Activated CD8-positive, alpha-beta T cell treated with anti-CD3 and anti-CD28 coated beads for 36 hours (primary cell): ENCODE measurements at places on chromosomes 12 and 14. TPM values are rescaled to one million over a fixed set of nuclear protein-coding genes. Genes with fewer than 3 reads are reported as not detected.

Gene TRHDE
- total RNA-seq, result not detected

Gene KITLG
- not detected for total RNA-seq

Gene PEBP1
- total RNA-seq, result 122 TPM

Gene RNU4-1
- total RNA-seq, result 1,025 TPM

Gene PAPLN
- total RNA-seq, result 0.29 TPM

Gene GZMH
- 61.3 TPM for total RNA-seq

Gene ZFHX2
- total RNA-seq, result 0.78 TPM

DNA sequence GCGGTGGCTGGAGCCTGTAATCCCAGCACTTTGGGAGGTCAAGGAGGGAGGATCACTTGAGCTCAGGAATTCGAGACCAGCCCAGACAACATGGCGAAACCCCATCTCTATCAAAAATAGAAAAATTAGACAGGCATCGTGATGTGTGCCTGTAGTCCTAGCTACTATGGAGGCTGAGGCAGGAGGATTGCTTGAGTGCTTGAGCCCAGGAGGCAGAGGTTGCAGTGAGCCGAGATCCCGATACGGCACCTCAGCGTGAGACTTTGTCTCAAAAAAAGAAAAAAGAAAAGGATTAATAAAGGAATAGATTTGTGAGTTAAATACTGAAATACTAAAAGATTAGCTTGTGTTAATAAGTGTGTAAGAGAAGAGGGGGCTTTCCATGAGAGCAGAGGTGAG, 29.4 kb downstream of the RPGRIP1 start:
- H3K4me1 ChIP-seq, result peaks cover 24% of the 10 kb centered on the region
- peak overlapping the region; percentile 81 for H3K27ac ChIP-seq
- H3K36me3 ChIP-seq, result no peaks in the 10 kb centered on the region
- H3K27me3 ChIP-seq, result no peaks in the 10 kb centered on the region

- DNase-seq, result no peak
- no peak overlapping the region for H3K4me3 ChIP-seq
- H3K27ac ChIP-seq, result no peak overlapping the region
- H3K27me3 ChIP-seq, result no peaks in the 10 kb centered on the region
- no peaks in the 10 kb centered on the region for H3K36me3 ChIP-seq
- no peaks in the 10 kb centered on the region for H3K4me1 ChIP-seq
Measured at GRCh38 chr12:80293759-80294158, 150.3 kb upstream of the PTPRQ start.

DNA sequence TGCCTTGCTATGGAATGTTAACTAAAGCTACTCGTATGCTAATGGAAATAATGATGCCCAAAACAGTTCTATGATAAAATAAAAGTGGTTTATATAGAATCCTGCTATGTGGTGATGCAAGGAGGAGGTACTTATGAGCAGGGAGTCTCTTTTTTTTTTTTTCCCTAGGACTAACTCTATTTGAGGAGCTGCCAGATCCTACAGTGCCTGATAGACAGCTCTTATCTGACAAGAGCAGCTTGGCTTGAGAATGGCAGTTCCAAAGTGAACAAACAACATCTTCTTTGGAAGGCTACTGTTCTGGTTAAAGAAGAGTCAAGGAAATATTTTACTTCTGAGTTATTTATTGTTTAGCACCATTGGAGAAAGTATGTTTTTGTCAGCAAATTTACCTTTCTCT, 10.2 kb upstream of the ACSM4 start:
- peaks cover 1% of the 10 kb centered on the region for H3K27me3 ChIP-seq
- no peaks in the 10 kb centered on the region for H3K36me3 ChIP-seq
- H3K27ac ChIP-seq, result no peak overlapping the region
- no peak for DNase-seq

DNA sequence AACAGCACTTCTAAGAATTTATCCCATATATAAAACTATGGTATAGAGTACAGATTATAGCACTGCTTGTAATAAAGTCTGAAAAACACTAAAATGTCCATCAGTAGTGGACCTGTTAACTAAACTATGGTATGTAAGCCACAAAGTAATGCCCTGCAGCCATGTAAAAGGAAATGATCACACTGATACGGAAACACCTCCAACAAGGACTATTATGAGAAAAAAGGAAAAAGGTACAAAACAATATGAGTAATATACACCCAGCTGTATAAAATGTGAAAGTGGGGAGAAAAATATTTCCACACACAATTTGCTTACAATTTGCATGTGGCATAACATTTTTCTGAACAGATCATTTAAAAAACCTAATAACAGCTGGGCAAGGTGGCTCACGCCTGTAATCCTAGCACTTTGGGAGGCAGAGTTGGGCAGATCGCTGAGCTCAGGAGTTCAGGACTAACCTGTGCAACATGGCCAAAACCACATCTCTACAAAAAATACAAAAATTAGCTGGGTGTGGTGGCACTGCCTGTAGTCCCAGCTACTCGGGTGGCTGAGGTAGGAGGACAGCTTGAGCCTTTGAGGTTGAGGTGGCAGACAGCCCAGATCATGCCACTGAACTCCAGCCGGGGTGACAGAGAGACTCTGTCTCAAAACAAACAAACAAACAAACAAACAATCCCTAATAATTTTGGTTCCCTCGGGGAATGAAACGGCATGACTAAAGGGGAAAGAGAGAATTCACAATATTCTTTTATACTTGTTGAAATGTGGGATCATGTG, 250.5 kb downstream of the MED13L start:
- H3K4me3 ChIP-seq, result no peak overlapping the region
- H3K36me3 ChIP-seq, result peaks cover 7% of the 10 kb centered on the region
- peaks cover 36% of the 10 kb centered on the region for H3K4me1 ChIP-seq

- no peak overlapping the region for H3K27ac ChIP-seq
- H3K4me1 ChIP-seq, result peaks cover 8% of the 10 kb centered on the region
- no peak overlapping the region for H3K4me3 ChIP-seq
- DNase-seq, result no peak
Measured at GRCh38 chr12:46534327-46534840, 161.8 kb upstream of the SLC38A2 start.

GRCh38 chr12:107404981-107405380, 280.6 kb upstream of the PWP1 start:
- no peaks in the 10 kb centered on the region for H3K27me3 ChIP-seq
- DNase-seq, result peak; percentile 64
- no peak overlapping the region for H3K27ac ChIP-seq
- H3K4me3 ChIP-seq, result no peak overlapping the region

GRCh38 chr12:109467978-109468676, 9.0 kb downstream of the KCTD10 start:
- peaks cover 11% of the 10 kb centered on the region for H3K36me3 ChIP-seq
- H3K4me3 ChIP-seq, result no peak overlapping the region
- DNase-seq, result no peak
- H3K4me1 ChIP-seq, result peaks cover 31% of the 10 kb centered on the region
- H3K27me3 ChIP-seq, result no peaks in the 10 kb centered on the region

DNA sequence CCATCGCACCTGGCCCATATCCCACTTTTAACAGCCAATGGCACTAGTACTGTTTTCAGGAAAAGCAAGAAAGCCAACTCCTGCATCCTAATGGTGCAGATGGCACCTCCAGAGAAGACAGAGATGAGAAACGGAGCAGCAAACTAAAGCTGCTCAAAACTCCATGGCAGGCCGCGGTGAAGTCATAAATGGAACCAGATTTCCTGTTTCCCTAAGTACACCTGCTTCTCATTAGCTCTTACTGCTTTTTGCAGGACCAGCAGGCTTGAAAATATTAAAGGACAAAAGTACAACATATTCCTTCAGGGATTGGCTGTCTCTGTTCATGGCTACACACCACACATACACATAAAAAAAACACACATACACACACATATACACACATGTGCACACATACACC, 36.7 kb upstream of the LGALS3 start:
- H3K4me1 ChIP-seq, result peaks cover 5% of the 10 kb centered on the region
- no peaks in the 10 kb centered on the region for H3K36me3 ChIP-seq
- H3K27me3 ChIP-seq, result no peaks in the 10 kb centered on the region
- DNase-seq, result no peak
- H3K27ac ChIP-seq, result no peak overlapping the region

DNA sequence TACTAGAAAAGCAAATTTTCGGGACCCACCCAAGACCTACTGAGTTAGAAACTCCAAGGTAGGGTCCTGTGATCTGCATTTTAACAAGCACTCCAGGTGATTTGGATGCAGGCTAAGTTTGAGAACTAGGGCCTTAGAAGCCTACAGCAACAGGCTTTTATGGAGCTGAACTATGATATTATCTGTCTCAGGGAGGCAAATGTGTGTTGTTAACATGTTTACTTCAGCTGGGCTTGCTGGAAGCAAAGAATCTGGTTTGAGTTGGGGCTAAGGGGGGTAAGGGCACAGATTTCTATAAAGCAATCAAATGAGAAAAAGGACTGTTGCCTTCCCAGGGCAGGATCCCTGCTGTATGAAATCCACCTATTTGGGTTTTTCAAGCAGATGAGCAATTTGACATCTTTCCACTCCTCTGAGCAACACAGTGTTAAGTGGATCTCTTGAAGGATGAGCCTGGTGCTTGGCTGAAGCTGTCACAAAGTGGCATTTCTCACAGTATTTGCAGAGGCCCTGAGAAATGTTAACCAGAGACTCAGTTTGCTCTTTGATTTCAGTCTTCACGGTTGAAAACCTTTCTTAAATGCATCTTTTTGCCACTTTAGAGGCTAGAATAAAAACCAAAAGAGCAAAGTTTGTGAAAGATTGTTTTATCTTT, 36.2 kb upstream of the SOCS2 start:
- no peak overlapping the region for H3K4me3 ChIP-seq
- no peaks in the 10 kb centered on the region for H3K36me3 ChIP-seq
- no peak overlapping the region for H3K27ac ChIP-seq
- H3K27me3 ChIP-seq, result no peaks in the 10 kb centered on the region
- no peak for DNase-seq

GRCh38 chr12:92403210-92404175, 257.8 kb upstream of the BTG1 start:
- peak; percentile 85 for DNase-seq
- peaks cover 22% of the 10 kb centered on the region for H3K36me3 ChIP-seq
- H3K4me1 ChIP-seq, result peaks cover 81% of the 10 kb centered on the region
- H3K27ac ChIP-seq, result peak overlapping the region; percentile 98
- no peaks in the 10 kb centered on the region for H3K27me3 ChIP-seq
- H3K4me3 ChIP-seq, result peak overlapping the region; percentile 22

GRCh38 chr12:111099186-111099585, 178.8 kb upstream of the MYL2 start:
- no peak overlapping the region for H3K4me3 ChIP-seq
- no peak for DNase-seq
- no peaks in the 10 kb centered on the region for H3K36me3 ChIP-seq

DNA sequence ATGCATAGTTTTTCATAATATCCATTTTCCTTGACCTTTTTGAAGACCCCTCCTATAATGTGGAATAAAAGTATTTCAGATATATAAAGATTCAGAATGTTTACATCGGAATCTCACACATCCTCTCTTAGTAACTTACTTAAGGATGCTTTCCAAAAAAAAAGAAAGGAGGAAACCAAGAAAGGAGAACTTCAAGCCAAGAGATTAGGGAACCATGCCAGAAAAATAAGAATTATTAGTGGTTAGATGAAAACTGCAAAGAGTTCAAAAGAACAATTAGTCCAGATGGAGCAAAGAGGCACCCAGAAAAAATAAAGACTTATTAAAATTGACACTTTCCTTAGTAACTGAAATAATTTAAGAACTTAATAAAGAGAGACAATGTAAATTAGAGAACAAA, 179.2 kb downstream of the DUSP6 start:
- no peak overlapping the region for H3K27ac ChIP-seq
- DNase-seq, result no peak
- no peak overlapping the region for H3K4me3 ChIP-seq
- H3K4me1 ChIP-seq, result peaks cover 13% of the 10 kb centered on the region
- H3K27me3 ChIP-seq, result peaks cover 4% of the 10 kb centered on the region

DNA sequence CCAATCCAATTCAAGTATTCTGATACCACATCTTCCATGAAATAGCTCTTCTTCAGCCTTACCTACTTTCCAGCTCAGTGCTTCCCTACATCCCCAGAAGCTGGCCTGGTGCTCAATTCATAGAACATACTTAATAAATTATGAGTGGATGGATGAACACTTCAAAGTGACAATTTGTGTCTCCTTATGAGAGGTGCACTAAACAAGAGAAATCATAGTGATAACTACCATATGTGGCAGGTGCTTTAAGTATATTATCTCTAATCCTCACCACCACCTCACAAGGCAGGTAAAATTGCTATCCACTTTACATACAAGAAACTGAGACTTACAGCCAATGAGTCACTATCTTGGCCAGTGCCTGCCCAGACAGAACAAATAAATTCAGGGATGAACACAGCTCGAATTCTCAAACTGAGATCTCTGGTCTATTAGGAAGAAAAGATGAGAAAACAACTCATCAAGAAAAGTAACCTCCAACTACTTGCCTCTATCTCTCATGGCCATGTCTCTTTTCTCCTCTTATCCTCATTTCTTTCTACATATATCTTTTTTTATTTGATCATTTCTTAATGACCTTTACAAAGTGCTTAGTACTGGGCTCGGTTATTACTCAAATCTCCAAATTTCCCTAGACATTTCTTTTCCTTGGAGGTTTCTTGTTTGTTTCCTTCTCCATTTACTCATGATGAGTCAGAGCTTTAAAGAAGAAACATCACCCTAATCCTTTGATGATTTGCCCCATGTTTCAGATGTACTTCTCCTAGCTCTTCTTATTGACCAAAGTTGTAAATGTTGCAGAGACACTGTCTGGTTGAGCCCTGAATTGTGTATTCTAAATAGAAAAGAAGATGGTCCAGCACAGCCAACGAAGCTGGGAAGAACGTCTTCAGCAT, 161.5 kb downstream of the RPS29 start:
- peaks cover 3% of the 10 kb centered on the region for H3K4me1 ChIP-seq
- no peak overlapping the region for H3K4me3 ChIP-seq
- DNase-seq, result no peak
- peaks cover 14% of the 10 kb centered on the region for H3K27me3 ChIP-seq

DNA sequence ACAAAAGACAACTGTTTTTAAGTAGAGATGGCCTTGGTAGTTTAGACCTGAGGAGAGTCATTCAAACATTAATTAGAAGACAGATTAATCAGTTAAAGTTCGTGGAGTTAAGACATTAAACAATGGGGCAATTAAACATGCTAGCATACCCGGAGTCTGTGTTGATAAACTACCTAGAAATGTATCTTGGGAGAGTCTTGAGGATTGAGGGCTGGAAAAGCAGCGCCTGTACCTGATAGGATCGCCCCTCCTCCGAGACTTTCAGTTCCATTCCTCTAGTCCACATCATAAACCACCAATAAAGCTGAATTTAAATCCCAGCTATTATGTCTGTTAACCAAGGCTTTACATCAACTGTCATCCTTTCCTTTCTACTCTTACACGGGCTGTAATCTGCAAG, 1.0 kb upstream of the KRAS start:
- peaks cover 32% of the 10 kb centered on the region for H3K4me1 ChIP-seq
- peak overlapping the region; percentile 56 for H3K27ac ChIP-seq
- no peaks in the 10 kb centered on the region for H3K27me3 ChIP-seq
- DNase-seq, result no peak
- H3K36me3 ChIP-seq, result peaks cover 12% of the 10 kb centered on the region
